ENCODE measurements at places on chromosomes 7 and 10. TPM values are rescaled to one million over a fixed set of nuclear protein-coding genes. Genes with fewer than 3 reads are reported as not detected.

EZH2 gene
- 30.6 TPM for total RNA-seq

IFIT1B gene
- 0.12 TPM for total RNA-seq

PILRB gene
- total RNA-seq = 4.6 TPM

UCN3 gene
- not detected for total RNA-seq

PRPS1L1 gene
- total RNA-seq = not detected

CALHM3 gene
- total RNA-seq = 0.23 TPM

CHAT gene
- not detected for total RNA-seq

DDC gene
- not detected for total RNA-seq

CYP26C1 gene
- total RNA-seq = not detected

ZRANB1 gene
- total RNA-seq = 22.2 TPM

DPP6 gene
- not detected for total RNA-seq

IDE gene
- 45.8 TPM for total RNA-seq

IKZF1 gene
- 1.2 TPM for total RNA-seq

IL2RA gene
- not detected for total RNA-seq
